Activated CD4-positive, CD25-positive, alpha-beta regulatory T cell (primary cell): ENCODE measurements at places on chromosomes 16 and 17.

DNA sequence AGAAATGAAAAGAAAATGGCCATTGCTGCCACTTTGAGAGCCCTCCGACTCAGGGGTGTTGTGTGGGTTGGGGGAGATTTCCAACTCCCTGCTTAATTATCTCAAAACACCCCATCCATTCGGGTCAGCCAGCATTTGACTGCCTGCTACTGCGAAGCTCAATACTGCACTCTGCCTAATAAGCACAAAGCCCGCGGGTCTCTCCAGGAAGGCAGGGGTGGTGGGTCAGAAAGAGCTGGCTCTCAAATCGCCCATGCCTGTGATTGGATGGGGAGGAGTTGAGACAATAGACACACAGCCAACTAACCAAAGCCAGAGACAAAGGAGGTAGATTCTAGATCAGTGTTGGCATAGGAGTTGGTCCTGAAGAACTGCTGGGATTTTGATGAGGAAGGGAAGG, 2.3 kb upstream of the XAF1 start:
- no peak for DNase-seq

- no peak for DNase-seq
Observed at GRCh38 chr17:79796444-79796762, 474 bp downstream of the CBX8 start.

- peak; percentile 15 for DNase-seq
Observed at GRCh38 chr16:89026121-89026612, 49.2 kb upstream of the CBFA2T3 start.

DNA sequence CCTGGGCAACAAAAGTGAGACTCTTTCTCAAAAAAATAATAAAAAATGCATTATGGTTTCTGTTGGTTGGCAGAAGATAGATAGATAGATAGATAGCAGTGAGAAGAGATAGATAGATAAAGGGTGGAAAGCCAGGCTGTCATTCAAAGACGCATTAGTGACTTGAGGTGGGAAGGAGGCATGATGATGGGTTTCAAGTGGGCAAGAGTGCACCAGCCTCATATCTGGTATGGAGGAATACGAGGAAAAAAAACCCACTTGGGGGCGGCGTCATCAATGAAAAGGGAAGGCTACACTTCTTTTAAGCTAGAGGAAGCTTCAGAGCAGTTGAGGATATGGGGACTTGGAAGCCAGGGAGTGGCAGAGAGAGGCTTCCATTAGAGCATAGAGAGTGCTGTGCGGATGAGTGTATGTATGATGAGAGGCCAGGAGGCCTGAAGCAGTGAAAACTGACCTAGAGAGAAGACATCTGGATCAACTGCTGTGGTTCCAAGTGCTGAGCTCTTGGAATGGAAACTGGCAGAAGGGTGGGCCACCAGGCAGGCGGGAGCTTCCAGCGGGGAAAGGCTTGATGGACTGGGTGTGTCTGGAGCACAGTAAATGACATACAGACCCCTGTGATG, 31.8 kb downstream of the CEP95 start:
- DNase-seq, result no peak
